ENCODE measurements at places on chromosomes 16 and 17. TPM values are rescaled to one million over a fixed set of nuclear protein-coding genes. Genes with fewer than 3 reads are reported as not detected.
A peak's percentile ranks its signal among the peaks of the same experiment; 100 is the strongest.

CEP95 gene
- total RNA-seq: 23.1 TPM

CAMKK1 gene
- 0.79 TPM for total RNA-seq

GRCh38 chr16:5932906-5933305, 835.3 kb upstream of the EEF2KMT start:
- DNase-seq: no peak

- no peak for DNase-seq
Observed at GRCh38 chr17:81693509-81694210, 9.5 kb upstream of the MRPL12 start.

GRCh38 chr16:73253922-73254480, 206.1 kb upstream of the ZFHX3 start:
- DNase-seq: no peak

DNA sequence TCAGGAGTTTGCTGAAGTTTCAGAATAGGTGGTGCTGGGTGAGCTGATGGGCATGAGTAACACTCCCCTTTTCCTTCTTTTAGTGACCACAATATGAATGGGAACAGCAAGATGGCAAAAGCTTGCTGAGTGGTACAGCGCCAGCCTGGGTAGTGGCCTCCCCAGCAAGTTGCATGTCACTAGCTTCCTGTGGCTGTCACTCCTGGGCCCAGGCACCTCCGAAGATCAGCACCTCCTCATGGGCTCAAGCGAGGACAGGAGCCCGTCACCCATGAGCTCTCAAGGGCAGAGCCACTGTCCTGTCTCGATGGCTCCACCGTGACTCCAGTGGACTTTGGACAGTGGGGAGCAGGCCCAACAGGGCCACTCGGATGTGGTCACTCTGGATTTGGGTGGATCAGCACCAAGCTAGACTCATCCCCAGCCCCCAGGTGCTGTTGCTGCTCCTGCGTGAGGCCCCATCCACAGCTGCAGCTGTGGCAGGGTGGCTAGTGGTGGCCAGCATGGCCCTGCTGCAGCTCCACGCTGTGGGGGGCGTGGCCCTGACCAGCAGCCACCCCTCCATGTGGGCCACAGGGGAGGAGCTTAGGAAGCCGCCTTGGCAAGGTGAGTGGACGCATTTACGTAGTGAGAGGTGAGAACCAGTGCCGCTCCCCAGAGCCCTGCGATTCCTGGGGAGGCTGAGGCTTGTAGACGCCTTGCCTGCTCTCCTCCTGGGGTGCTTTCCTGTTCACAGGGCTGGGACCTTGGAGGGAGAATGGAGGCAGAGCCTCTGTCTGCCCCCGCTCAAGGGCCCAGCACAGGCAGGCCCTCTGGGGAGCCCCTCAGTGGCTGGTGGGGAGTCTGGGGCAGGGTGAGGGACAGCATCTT, 13.6 kb upstream of the DNASE1 start:
- no peak for DNase-seq

MYLK3 gene
- 0.34 TPM for total RNA-seq

PYDC1 gene
- total RNA-seq: not detected

DNA sequence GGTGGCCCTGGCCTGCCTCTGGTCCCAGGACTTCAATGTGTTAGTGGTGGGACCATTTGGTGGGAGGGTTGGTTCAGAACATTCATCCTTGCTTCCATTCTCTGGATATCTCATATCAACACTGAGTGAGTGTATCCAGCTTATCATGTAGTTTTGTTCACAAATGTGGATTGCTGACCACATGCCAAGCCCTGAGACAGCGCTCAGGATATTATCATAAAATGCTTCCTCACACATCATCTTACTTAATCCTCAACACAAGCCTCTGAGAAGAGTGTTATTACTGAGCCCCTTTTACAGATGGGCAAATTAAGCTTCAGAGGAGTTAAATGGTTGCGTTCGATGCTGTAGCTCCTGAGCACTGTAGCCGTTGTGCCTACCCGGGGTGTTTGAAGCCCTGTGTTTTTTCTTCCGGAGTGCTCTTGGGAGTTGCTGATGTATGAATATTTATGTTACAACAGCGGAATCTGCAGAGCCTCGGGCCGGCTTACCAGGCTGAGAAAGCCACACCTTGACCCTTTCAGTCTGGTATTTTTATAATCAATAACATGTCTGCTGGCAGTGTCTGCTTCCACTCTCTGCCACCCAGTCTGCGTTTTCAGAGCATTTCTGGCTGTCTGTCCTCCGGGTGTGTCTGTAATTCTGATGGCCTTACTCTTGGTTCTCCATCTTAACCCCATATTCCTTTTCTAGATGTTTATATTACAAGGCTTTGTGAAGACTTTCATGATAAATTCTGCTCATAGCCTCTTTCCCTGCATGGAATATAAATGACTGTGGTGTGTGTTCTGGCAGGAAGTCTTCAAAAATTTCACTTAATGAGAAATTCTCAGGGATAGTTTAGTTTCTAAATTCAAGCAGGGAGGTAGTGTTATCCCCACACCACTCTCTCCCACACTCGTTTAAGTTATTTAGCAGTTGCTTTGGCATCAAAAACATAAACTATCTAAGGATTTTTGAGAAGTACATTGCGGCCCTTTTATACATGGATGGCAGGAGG, 2.9 kb downstream of the GLP2R start:
- no peak for DNase-seq

PFN1 gene
- total RNA-seq: 729 TPM

GRCh38 chr16:24125214-24125613, 130.9 kb upstream of the CACNG3 start:
- DNase-seq: peak; percentile 8

DNA sequence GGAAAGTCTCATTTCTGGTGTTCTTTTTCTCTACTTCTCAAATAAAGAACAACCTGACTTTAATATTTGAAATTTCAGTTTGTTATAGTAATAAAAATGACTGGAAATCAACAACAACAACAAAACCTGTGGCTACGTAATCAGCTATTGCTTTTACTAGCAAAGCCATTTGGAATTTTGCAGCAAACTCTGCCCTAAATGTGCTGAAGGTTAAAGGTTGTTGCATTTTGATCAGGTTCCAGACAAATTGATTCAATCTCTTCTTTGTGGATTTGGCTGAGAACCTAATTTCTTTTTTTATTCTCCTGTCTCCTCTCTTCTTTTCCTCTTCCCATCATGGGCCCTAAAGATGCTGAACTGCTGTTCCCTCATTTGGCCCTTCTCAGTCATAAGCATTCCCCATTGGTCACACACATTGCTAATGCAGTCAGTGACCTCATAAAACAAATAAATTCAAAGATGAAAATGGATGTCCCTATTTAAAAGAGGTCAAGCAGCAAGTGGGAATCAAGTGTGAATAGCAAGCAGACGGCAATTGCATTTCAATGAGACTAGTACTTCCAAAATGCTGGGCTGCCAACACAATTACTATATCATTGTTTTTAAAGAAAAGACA, 795.1 kb upstream of the CDH8 start:
- no peak for DNase-seq

GRCh38 chr17:56908001-56908542, 5.8 kb downstream of the TRIM25 start:
- no peak for DNase-seq

MEIOB gene
- not detected for total RNA-seq

GRCh38 chr16:3283543-3284447, 504 bp downstream of the ZNF263 start:
- peak; percentile 7 for DNase-seq

- DNase-seq: peak; percentile 51
Observed at GRCh38 chr16:67884684-67885083, at the start of gene NRN1L. Gene NRN1L, plus strand, starts transcription at chr16:67884885. Its CDS starts 19 bp downstream, at chr16:67884904.

KRT27 gene
- total RNA-seq: not detected

DNA sequence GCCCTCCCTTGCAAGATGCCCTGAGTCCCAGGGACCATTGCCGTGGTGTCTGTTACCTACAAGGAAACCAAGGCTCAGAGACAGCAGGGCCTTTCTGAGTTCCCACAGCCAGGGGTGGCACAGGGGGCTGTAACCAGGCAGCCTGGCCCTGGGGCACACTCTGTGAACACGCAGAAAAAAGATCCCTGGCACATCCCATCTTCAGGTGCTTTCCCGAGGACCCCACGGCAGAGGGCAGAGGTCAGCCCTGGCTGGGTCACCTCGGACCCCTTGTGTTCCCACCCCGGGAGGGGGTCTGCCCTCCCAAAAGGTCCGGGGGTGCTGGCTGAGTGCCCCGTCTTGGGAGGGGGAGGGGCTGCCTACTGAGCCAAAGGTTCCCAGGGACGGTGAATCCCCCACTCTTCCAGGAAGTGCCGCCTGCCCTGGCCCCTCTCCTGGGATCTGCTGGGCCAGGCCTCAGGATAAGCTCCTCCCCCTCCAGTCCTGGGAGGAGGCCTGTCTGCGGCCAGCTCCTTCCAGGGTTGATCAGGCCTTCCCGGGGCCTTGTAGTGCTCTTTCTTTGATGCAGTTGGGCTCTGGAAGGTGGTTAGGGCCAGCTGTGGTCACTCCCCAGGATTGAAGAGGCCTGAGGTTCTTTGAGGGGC, 8.1 kb downstream of the GLIS2 start:
- DNase-seq: peak; percentile 37

DNA sequence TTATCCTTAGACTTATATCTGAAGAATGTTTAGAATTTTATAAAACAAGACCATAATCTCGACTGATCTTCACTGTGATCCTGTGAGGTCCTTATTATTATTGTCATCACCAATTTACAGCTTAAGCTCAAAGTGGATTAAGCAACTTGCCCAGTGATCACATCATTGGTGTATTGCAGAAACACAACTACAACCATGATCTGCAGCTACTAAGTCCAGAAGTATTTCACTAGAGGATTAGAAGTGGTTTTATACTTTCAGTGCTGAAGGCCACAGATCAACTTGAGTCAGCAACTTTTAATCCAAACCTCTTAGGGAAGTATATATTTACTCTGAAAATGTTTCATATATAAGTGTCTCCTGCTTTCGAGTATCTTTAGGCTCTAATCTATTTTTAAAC, 624.3 kb upstream of the SOX9 start:
- DNase-seq: no peak

OR1G1 gene
- not detected for total RNA-seq

GRCh38 chr16:12340151-12340733, 363.7 kb downstream of the SNX29 start:
- DNase-seq: peak; percentile 82

GRCh38 chr17:51056813-51057510, 63.7 kb downstream of the SPAG9 start:
- DNase-seq: peak; percentile 81

CDRT15 gene
- not detected for total RNA-seq
